ENCODE measurements at places on chromosomes 13 and 19.

GRCh38 chr13:113171250-113172125, 13.0 kb downstream of the PROZ start:
- no peak for DNase-seq

DNA sequence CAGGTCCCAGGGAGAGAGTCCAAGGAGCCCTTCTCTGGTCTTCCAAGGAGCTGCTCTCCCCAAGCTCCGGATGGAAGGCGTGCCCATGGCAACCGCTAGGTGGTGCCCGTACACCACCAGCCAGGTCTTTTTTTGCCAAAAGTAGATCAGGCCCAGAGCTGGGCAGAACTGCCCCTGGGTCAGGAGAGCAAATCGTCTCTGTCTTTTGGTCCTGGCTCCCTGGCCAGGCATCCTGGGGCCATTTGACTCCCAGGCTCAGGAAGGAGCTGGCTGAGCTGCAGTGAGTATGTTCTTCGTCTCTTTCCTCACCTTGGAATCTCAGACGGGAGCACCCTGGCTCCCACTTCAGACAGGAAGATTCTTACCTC, 24.6 kb upstream of the BCL3 start:
- DNase-seq = no peak

- DNase-seq = peak; percentile 98
Observed at GRCh38 chr19:8355631-8356402, 8.1 kb upstream of the ANGPTL4 start.

DNA sequence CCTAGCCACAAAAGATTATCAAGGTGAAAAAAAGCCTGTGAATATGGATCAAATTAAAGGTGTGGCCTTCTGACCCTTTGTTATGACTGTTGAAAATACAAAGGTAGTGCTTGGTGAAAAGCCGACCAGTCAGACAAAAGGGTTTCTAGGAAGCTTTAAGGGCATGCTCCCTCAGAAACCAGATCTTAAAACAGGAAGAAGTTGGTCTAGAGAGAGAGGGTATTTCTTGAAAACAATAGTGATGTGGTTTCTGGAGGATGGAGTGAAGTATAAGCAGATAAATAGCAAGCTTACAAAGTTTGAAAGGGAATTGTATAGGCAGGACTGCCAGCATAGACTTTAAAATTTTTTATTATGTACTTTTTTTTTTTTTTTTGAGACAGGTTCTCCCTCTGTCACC, 5.0 kb upstream of the EID2 start:
- DNase-seq = no peak

- DNase-seq = peak; percentile 43
Observed at GRCh38 chr19:2983351-2984214, 6.2 kb downstream of the TLE6 start.

DNA sequence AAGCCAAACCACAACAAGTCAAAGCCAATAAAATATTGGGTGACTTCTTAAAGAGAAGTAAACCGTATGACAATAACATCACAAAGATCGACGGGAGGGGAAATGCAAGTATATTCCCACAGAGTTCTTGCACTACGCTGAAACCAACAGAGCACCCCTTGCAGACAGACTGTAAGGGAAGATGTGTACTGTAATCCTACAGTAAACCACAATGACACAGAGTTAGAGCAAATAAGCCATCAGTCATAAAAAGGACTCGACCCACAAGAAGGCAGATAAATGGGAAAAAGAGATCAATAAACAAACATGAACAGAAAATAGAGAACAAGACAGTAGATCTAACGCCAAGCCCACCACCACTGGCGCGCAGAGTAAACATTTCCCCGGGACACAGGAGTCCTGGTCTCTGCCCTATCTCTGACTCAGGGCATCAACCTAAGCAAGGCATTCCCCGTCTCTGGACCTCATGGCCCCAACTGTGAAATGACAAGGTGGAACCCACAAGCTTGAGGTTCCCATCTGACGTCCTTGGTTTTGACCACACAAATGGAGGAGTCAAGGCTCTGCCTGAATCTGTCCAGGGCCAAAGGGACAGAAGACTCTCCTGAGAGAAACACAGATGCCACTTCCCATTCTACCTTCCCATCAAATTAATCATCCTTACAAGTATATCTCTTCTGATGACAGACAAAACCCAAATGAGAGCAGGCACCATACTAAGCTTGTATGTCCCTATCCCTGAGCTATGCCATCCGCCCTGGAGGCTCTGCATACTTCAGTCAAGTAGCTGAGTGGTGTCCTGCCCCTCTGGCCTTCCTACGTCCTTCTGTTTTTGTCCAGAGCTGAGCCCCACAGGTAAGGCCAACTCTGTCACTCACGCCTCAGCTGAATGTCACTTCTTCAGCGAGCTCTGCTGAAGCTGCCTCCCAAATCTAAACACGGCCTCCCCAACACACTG, 15.0 kb downstream of the SAFB2 start:
- no peak for DNase-seq
